ENCODE measurements at places on chromosomes 4 and X.

DNA sequence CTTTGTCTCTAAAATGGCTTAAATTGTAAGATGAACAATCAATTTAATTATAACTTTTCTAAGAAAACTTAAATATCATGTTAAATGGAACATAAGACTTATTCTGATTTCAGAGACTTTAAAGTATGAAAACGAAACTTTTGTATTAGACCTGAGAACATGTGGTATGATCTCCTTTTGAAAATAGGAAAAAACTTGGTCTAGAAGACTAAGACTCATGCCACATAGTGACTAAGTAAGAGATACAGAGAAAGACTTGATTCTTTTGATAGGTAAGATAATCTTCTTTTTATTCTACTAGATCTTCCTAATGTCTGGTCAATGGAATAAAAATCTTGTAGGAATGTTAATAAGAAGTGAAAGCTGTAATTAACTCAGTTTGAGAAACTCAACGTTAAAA, 326.3 kb upstream of the GRIA3 start:
- DNase-seq = no peak

GRCh38 chrX:114532111-114532805, 51.6 kb upstream of the HTR2C start:
- no peak for DNase-seq

DNA sequence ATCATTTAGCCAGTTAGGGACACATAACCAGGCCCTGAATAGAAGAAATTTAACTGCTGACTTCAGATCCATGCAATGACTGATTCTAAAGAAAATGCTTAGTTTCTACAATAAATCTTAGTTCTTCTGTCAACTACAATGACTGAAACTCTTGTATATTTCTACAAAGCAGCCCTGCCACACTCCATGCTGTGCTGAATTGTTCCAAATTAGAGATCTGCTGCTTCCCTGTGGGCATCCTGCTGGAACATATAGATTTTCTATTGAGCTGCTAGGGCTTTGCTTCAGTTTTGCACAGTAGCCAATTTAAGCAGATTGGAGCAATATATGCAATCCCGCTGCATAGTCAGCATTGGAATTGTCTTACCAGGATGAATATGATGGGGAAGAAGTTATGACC, 312.8 kb upstream of the SMIM31 start:
- DNase-seq = no peak

- no peak for DNase-seq
Measured at GRCh38 chr4:168847771-168848502, 162.1 kb downstream of the CBR4 start.

GRCh38 chr4:4667622-4668081, 125.8 kb upstream of the STX18 start:
- no peak for DNase-seq

- no peak for DNase-seq
Measured at GRCh38 chr4:110627977-110628662, 5.2 kb upstream of the PITX2 start.

GRCh38 chr4:28469387-28469786, 1608.7 kb downstream of the STIM2 start:
- DNase-seq = no peak

- DNase-seq = peak; percentile 94
Measured at GRCh38 chr4:24794916-24795665, at the start of gene SOD3. TSS of gene SOD3 (plus strand) at chr4:24795573. CDS start at chr4:24799522, 3,949 bp downstream.

DNA sequence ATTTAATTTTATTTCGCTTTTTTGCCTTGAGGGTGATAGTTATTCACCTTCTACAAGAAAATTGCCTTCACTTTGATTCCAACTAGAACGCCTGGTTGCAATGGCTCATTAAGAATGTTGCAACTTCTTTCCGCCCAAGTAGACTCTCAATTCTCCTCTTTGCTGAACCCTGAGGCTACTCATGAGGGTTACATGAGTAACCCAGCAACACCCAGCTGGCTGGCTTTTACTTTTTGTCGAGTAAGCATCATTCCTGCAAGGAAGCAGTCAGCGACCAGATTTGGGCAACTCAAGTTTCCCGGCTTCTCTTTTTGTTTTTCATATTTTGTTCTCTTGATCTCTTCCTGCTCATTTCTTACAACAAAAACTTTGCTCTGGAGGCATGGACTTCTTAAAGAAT, 495.4 kb downstream of the PACRGL start:
- DNase-seq = no peak

DNA sequence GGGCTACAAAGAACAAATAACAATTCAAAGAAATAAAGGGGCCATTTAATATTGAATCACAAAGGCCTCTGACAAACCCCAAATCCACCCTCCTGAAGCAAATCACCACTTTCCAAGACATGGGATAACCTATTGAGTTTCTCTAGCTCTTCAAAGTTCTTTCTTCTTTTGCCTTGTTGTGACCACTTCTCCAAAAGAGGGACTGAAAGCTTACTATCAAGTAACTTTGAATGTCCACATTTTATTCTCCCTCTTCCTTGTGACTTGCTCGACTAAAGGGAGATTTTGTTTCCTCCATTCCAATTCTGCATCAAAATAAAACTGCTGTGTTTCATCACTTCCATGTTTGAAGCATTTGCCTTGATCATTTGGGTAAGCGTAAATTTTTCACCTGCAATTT, 166.6 kb upstream of the SLC7A11 start:
- DNase-seq = no peak

- no peak for DNase-seq
Measured at GRCh38 chr4:63904201-63904600, 505.0 kb downstream of the TECRL start.

- DNase-seq = no peak
Measured at GRCh38 chr4:144799486-144799885, 153.5 kb downstream of the HHIP start.

GRCh38 chr4:61953386-61953785, 753.3 kb downstream of the ADGRL3 start:
- no peak for DNase-seq

- no peak for DNase-seq
Measured at GRCh38 chr4:110371016-110371770, 104.8 kb upstream of the ENPEP start.

Measured in vagina (tissue), 2 donors.